Central memory CD4-positive, alpha-beta T cell (primary cell): ENCODE measurements at places on chromosomes 11 and 22.

DNA sequence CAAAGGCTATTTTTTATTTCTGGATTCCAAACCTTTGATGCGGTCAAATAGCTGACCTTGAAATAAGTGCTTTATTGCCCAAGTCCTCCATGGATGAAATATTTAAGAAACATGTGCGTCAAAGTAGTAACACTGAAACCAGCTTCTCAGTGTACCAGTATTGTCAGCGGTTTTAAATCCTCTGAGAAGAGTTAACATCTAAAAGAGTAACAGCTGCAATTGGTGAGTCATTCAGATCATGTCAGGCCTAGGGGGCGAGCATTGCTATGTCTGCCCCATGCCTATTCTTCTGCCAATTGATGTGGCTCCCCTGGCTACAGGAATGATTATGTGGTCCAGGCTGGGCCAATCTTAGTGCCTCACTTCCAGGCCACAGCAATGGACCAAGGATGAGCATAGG, 263.3 kb upstream of the SORL1-AS1 start:
- DNase-seq: no peak

- DNase-seq: peak; percentile 35
These were observed 38.6 kb downstream of the TRMU start for GRCh38 chr22:46373921-46374662.

DNA sequence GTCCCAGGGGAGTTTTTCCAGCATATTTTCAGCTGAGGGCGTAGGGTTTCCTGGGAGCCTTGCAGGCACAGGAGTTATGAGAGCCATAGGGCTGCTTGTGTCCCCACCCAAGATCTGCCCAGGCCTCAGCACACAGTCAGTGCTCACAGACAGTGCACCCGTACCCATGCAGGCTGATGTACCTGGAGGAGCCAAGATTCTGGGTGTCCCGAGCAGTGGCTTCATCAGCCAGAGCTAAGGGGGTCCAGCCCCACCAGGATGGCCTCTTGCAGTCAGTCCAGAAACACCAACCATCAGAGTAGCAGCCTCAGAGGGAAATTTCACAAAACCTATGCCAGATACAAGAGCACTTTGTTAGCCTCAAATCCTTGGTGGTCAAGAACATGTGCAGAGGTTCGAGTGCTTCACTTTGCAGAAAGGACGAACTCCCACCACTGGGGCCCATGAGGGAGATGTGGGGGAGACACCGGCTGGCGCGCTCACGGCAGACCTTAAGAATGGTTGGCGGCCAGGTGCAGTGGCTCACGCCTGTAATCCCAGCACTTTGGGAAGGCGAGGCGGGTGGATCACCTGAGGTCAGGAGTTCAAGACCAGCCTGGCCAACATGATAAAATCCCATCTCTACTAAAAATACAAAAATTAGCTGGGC, 43.8 kb upstream of the RTL6 start:
- no peak for DNase-seq

DNA sequence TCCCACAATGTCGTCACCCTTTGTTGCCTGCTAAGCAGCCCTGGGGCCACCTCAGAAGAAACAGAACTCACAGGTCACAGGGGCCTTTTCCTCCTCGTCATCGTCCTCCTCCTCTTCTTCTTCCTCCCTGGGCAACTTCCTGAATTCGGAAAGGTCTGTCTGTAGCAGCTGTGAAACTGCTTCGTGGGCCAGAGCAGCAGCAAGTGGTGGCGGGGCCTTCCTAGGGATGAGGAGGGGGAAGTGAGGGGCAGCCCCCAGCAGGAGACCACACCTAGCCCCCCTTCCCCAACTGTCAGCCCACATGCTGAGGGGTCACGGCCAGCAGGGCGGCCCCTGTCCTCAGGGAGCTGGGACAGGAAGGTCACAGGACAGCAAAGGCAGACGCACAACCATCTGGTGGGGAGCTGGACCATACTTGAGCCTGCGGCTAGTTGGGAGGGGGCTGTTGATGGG, 13.2 kb downstream of the PPM1F start:
- no peak for DNase-seq

DNA sequence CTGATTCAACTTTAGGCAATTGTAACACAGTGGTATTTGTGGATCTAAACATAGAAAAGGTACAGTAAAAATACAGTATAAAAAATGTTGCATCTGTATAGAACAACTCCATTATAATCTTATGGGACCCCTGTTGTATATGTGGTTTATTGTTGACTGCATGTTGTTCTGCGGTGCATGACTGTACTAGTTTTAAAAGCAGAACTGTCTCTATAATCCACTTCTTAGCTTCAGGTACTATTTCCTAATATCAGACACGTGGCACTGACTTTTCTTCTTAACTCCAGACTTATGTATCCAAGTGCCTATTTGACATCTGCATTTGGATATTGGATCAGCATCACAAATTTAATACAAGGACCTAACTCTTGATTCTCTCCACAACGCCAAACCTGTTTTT, 41.1 kb downstream of the PACS1 start:
- no peak for DNase-seq

DNA sequence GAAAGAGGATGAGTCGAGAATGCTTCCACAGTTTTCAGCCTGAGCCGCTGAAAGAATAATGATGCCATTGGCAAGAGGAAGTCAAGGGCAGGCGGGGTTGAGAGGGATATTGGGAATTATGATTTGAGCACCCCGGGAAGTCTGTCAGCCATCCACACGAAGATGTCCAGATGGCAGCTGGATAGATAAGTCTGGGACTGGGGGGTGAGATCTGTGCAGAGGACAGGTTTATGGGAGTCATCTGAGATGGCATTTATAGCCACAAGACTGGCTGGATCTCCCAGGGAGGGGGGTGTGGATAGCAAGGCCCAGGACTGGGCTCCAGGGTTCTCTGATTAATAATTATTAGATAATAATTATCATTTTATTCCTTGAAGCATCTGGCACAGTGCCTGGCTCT, 5.1 kb upstream of the STIP1 start:
- DNase-seq: no peak

GRCh38 chr11:101914341-101914737, 471 bp upstream of the CEP126 start:
- no peak for DNase-seq

- no peak for DNase-seq
These were observed 7.8 kb downstream of the ELFN2 start for GRCh38 chr22:37419370-37419968.

DNA sequence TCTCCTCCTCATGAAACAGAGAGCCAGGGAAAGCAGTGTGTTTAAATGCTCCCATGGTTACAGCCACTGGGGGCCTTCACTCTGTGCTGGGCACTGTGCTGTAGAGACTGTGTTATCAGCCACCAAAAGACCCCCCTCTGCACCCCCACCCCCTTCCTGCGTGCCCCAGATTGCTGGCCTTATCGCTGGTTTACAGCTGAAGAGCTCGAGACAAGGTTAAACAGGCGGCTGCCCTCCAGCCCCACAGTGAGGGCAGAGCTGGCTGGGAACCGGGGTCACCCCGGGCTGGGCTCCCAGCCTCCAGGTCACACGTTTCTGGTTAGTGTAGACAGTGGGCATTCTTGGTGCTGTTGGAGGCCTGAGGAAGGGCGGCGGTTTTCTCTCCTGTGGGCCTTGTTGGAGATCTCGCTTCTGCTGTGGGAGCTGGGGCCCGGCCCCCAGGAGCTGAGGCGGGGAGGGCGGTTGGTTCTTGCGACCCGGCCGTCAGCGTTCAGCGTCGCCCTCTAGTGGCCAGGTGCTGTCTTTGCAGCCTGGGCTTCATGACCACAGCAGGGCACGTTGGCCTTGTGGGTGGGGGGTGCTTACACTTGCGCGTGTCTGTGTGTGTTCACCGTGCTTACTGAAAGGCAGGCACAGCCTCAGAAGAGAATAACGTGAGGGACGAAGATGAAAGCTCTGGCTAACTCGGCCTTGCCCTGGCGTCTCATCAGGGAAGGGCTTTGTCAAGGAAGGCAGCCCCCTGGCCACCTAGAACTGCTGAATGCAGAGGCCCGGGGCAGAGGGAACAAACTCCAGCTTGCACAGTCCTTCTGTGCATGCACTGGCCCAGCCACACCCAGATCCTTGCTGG, 40.8 kb downstream of the TBC1D22A start:
- peak; percentile 65 for DNase-seq

DNA sequence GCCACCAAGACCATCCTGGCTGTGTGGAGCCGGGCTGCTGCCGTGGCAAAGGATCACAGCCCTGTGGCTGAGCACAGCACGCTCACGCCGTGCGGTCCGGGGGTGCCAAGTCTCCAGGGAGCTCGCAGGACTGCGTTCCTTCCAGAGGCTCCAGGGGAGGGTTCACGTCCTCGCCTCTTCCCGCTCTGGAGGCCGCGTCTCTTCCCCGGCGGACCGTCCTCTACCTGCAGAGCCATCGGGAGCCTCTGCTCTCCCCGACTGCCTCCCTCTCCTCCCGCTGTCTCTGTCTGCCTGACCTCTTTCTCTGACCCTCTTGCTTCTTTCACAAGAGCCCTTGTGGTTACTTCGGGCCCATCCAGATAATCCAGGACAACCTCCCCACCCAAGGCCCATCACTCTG, 11.4 kb upstream of the MUC5AC start:
- no peak for DNase-seq

- no peak for DNase-seq
These were observed 39.7 kb downstream of the FLI1 start for GRCh38 chr11:128733440-128734102.

DNA sequence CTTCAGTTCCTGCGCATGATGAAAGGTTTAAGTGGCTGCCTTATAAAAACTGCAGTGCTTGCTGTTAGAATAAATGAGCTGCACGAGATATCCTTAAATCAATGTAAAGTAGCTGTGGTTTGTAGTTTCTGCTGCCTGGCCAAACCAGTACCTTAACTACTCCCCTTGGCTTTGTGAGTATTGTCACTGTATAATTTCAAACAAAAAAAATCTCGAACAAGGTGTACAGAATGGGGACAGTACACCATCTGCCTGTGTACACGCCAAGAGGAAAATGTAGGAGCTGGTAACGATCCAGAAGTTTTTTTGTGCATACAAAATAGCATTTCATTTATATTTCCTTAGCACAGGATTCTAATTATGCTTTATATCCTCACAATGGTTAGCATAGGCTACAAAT, 20.6 kb upstream of the NDUFC2 start:
- DNase-seq: no peak
